ENCODE measurements at places on chromosomes 7 and 10.

DNA sequence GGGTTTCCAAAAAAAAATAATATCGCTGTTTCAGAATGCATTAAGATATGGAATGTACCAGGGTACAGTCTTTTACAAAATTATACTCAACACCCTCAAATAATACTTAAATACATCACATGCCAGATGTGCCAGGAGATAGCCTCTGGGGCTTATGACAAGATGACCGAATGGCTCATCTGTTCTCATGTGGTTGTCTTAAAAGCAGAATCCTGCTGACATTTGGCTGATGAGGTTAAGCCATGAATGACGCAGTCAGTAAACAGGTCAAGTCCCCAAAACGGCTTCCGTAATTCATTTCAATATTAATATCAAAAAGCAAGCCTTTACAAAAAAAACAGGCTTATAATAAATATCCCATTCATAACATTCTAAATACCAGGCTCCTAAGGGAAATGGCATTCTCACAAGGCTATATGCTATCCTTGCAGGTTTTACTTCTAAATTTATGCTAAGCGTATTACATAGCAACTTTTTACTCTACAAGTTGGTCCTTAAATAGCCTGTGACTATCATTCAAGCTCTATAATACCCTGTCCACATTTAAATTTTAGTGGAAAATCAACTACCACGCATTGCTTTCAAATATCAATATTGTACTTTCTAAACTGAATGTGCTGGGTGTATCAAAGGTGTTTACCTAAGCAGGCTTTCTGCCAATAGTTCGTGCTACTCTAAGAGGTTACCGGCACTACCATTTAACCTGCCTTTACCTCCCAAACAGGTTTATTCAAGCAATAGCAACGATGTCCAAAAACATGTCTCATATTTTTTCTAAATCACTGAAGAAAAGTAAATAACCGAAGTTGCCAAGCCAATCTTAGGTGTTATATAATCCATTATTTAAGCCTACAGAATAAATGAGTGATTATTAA lies 15.6 kb downstream of the SMURF1 start:
- peak; percentile 60 for DNase-seq

DNA sequence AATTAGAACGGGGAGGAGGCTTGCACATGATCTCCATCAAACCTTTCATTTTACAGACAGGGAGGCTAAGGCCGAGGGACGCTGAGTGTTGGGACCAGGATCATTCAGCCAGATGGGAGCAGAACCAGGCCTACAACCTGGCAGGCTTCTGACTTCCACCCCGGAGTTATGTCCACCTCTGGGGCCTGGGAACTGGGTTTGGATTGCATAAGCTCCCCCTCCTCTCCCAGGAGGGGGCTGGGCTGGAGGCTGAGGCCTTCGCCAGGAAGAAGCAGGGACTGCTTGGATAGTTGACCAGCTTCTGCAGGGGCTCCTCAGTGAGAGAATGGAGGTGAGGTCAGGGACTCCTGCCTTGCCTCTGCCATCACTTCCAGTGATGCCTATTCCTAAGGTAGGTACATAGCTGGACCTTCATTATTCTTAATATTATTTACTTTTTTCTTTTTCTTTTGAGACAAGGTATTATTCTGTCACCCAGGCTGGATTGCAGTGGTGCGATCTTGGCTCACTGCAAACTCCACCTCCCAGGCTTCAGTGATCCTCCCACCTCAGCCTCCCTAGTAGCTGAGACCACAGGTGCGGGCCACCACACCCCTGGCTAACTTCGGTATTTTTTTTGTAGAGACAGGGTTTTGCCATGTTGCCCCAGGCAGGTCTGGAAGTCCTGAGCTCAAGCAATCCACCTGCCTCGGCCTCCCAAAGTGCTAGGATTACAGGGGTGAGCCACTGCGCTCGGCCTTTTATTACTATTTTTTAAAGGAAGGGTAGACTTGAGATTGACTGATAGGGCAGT lies 1.3 kb downstream of the SNX10 start:
- DNase-seq: no peak

- no peak for DNase-seq
Observed at GRCh38 chr10:132111121-132111731, 45.5 kb downstream of the JAKMIP3 start.

- no peak for DNase-seq
Observed at GRCh38 chr10:62162261-62162981, 106.2 kb downstream of the RTKN2 start.

GRCh38 chr10:63671317-63671937 lies 150.2 kb downstream of the REEP3 start:
- DNase-seq: peak; percentile 82

GRCh38 chr10:24825551-24825950 lies 101.9 kb upstream of the ARHGAP21 start:
- peak; percentile 33 for DNase-seq

DNA sequence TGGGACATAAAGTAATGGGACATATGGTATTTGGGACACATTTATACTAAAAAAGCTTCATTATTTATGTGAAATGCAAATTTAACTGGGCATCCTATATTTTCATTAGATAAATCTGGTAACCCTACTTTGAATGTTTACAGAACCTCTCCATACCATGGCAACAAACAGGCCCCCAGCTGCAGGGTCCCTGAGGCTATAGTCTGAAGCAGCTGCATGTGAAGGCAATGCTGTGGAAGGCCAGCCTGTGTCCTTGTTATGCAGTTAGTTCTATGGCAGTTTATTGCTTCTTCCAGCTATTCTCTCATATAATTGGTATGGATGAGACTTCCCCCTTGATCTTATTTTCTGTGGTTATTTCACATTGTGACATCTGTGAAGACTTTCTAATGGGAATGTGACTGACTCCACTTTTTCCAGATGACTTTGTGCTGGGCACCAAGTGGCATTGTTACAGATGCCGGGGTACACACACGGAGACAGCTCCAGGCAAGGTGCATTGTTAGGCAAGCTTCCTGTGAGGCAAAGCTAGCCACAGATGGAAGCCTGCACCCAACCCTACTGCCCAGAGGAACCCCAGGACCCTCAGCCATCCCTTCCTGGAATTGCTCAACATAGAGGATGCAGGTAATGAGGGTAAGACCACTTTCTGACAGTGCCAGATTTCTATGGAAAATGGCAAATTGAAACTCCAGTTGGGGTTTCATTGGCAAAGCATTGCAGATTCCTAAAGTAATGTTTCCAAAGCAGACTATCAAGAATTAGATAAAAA lies 49.5 kb upstream of the ADAM12 start:
- DNase-seq: no peak

- peak; percentile 5 for DNase-seq
Observed at GRCh38 chr10:3014968-3015367, 52.4 kb upstream of the PFKP start.

GRCh38 chr10:65313406-65313805 lies 1612.4 kb upstream of the LRRTM3 start:
- DNase-seq: no peak

GRCh38 chr7:33423646-33424020 lies 294.3 kb downstream of the BBS9 start:
- no peak for DNase-seq

GRCh38 chr7:12391922-12392615 lies 11.6 kb downstream of the VWDE start:
- no peak for DNase-seq

DNA sequence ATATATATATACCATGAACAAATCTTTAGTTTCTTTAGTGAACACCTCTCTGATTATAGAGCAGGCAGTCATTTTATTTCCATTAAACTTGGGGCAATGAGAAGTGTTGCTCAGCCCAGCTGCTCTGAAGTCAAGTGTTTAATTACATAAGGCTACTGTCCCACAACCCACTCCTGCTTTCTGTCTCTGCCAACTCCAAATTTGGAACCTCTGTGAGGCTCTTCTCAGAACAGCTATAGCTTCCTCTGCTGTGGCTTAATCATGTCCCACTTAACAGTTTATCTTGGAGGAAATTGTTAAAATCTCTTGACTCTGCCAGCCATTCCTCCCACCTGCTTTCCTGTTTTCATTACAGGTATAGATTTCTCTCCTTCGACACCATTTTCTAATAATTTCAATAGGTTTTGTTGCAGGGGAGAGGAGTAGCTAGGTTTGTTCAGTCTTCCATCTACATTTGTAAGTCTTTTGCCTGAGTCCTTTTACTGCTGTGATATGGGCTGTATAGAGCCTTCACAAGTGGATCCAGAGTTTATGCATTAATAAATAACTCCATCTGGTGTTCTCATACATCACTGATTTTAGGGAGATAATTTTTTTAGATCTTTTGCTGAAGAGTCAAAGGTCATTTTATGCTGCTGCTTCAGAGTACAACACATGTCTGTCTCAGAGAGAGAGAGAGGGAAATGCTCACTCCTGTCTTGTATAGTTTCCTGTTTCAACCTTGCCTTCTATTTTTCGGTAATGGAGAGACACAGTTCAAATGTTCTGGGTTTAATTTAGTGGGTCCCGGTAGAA lies 170.4 kb downstream of the WNT2 start:
- DNase-seq: no peak

DNA sequence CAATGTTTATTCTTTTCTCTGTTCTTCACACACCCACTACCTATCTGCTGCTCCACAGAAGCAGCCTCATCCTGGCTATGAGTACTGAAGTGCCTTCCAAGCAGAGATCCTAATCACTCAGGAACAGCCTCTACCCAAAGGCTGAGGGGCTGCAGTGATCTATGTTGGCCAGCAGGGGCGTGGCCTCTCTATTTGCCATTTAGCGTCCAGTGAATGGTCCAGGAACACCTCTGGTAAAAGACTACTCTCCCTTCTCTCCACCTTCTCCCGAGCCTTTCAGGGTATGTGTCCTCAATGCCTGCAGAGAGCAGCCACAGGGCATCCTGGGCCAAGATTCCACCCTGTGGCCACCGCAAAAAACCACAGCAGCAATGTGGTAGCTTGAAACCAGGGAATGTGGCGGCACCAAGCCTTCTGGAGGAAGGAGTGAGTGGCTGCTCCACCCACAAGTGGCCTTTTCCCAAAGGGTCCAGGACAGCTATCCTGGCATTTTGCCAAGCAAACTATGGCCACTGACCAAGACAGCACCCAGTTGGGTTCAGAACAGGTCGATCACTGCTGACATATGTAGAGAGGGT lies 70.9 kb downstream of the SYPL1 start:
- DNase-seq: peak; percentile 45

DNA sequence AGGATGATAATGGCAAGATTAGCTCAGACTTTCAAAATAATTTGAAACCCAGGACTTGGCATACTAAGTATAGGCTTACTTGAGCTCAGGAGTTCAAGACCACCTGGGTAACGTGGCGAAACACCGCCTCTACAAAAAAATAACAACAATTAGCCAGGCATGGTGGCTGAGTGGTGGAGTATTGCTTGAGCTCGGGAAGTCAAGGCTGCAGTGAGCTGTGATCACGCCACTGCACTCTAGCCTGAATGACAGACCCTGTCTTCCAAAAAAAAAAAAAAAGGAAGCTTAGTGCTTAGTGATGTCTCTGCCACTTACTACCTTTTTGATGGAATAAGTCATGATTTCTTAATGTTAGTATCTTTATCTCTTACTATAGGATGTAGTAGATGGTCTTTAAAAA lies 25.5 kb downstream of the RABGEF1 start:
- DNase-seq: no peak

GRCh38 chr7:55260676-55261385 lies 104.3 kb upstream of the LANCL2 start:
- DNase-seq: no peak
